ENCODE measurements at places on chromosomes 11 and 22. TPM values are rescaled to one million over a fixed set of nuclear protein-coding genes. Genes with fewer than 3 reads are reported as not detected.

GRCh38 chr11:75383246-75383645 is 16.1 kb upstream of the RPS3 start:
- no peak for DNase-seq

- no peak for DNase-seq
Measured at GRCh38 chr22:36687516-36687915, 16.0 kb downstream of the CACNG2 start.

GRCh38 chr11:80118073-80118472 is 677.2 kb upstream of the TENM4 start:
- no peak for DNase-seq

- DNase-seq: no peak
Measured at GRCh38 chr11:99327527-99327926, 306.8 kb downstream of the CNTN5 start.

DNA sequence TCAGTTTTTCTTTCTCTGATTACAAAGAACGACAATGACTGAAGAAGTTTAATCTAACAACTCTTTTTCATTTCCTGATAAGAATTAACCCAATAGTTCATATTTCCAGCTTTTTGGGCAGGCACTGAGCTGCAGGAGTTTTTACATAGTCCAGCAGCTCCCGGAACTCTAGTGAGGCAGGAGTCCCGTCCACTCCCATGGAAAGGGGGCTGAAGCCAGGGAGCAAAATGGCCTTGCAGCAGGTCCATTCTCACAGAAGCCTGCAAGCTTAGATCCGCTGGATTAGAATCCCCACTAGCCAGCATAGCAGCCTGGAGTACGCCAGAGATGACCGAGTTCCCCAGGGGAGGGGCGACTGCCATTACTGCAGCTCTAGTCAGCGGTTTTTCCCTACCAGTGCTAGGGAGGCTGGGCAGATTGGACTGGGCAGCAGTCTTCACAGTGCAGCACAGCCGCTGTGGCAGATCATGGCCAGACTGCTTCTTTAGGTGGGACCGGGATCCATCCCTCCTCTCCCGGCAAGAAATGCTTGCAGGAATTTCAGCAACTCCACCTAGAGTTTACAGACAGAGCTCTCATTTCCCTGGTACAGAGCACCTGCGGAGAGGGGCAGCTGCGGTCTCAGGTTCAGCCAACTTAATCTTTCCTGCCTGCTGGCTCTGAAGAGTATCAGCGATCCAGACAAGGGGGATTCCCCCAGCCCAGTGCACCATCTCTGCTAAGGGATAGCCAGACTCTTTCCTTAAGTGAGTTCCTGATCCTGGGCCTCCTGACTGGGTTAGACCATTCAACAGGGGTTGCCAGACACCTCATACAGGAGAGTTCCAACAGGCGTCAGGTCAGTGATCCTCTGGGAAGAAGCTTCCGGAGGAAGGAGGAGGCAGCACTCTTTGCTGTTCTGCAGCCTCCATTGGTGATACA is 742 bp upstream of the CASP4 start:
- DNase-seq: no peak

DNA sequence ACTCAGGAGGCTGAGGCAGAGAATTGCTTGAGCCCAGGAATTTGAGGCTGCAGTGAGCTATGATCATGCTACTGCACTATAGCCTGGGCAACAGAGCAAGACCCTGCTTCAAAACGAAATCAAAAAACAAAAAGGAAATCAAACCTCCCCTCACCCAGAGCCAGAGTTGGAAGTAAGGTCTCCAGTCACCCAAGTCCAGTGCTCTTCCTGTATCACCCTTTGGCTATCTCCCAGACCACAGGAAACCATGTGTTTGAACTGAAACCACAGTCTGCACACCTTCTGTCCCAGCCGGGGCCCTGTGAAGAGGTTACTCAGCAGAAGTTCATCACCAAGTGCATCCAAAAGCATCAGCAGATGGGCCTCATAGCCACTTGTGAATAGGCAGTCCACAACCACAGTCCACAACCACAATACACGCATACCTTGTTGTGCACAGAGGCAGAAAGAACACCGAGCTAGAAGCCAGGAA is 4.6 kb downstream of the MYH9 start:
- no peak for DNase-seq

The KRTAP5-1 gene
- not detected for total RNA-seq

- no peak for DNase-seq
Measured at GRCh38 chr11:117143390-117143789, 697 bp upstream of the PAFAH1B2 start.

GRCh38 chr11:27158456-27159334 is 118.1 kb downstream of the BBOX1 start:
- no peak for DNase-seq

- DNase-seq: no peak
Measured at GRCh38 chr22:49659924-49660315, 167.8 kb downstream of the BRD1 start.
